Head of caudate nucleus (tissue), 42 donors: ENCODE measurements at places on chromosomes 6 and 20.

DNA sequence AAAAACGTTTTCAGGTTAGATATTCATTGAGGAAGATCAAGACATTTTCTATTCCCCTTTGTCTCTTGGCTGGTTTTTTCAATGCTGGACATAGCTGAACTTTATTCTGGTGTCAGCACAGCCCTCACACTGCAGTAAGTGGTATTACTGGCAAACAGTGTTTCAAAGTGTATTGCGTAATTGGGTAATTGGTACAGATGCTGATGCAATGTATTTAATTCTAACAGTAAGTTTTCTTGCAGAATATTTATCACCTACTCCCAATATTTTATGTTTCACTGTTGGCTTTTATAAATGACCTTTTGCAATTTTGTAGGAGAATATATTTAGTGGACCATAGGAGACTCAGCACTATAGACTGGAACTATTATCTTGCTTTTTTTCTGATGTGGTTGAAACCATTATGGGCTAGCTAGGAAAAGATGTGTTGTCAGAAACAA is 287.6 kb upstream of the SOX4 start:
- no peak for DNase-seq

DNA sequence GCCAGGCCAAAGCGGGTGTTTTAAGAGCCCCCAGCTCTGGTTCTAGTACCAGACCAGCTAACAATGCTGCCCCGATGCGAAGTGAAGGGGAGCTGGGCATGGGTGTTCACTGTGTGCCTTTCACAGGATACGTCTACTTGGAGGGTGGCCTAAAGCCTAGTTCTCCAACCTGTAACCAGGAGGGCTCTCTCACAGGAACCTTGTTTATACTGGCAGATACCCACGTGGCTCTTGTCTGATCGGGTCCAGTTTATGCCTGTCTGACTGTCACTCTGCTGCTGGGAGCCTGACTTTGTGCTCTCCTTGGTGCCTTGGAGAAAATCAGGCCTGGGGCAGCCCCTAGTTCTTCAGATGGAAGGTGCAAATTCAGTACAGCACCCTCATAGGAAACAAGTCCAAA is 60.2 kb upstream of the RNF144B start:
- no peak for DNase-seq

GRCh38 chr6:163814494-163815364 is 400.2 kb downstream of the QKI start:
- DNase-seq: no peak

- no peak for DNase-seq
Observed at GRCh38 chr6:79568996-79569395, 31.8 kb upstream of the LCA5 start.

- no peak for DNase-seq
Observed at GRCh38 chr20:63408684-63409046, 47.5 kb upstream of the CHRNA4 start.

GRCh38 chr6:118396969-118397368 is 151.1 kb upstream of the PLN start:
- DNase-seq: no peak

- DNase-seq: no peak
Observed at GRCh38 chr6:31464252-31465184, 33.4 kb upstream of the MICB start.

GRCh38 chr6:7770111-7770510 is 44.2 kb downstream of the BMP6 start:
- no peak for DNase-seq

- DNase-seq: no peak
Observed at GRCh38 chr20:49420292-49420691, 62.2 kb downstream of the KCNB1 start.

DNA sequence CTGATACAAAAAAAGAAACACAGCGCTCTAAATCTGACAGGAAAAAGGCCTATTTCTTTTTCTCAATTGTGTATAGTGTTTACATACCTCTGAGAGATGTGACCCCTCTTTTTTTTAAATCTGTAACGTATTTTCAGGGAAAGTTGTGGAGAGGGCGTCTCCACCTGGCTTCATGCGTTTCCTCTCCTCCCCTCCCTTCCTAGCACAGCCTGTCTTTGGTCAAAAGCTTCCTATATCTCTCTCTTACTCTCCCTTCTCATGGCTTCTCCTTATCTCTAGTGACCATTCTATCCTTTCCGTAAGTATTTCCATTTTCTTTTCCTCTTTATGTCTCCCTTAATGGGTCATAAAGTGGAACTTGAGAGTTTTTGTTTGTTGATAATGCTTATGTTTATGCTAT is 458.9 kb downstream of the HACE1 start:
- no peak for DNase-seq

DNA sequence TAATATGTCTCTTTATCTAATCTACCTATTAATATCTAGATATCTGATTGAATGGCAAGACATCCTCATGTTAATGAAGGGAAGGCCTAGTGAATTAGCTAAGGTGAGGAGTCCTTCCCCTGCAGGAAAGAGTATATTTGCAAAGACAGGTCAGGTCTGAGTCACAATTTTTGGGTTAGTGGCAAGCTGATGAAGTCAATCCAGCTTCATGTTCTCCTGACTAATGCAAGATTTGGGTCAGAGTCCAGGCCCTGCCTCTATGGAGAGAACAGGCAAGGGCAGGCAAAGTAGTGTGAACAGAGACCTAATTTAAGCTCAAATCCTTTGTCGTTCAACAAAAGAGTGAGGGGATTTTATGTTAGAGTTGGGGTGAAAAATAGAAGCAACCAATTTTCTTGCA is 496.7 kb downstream of the BMP2 start:
- DNase-seq: no peak

DNA sequence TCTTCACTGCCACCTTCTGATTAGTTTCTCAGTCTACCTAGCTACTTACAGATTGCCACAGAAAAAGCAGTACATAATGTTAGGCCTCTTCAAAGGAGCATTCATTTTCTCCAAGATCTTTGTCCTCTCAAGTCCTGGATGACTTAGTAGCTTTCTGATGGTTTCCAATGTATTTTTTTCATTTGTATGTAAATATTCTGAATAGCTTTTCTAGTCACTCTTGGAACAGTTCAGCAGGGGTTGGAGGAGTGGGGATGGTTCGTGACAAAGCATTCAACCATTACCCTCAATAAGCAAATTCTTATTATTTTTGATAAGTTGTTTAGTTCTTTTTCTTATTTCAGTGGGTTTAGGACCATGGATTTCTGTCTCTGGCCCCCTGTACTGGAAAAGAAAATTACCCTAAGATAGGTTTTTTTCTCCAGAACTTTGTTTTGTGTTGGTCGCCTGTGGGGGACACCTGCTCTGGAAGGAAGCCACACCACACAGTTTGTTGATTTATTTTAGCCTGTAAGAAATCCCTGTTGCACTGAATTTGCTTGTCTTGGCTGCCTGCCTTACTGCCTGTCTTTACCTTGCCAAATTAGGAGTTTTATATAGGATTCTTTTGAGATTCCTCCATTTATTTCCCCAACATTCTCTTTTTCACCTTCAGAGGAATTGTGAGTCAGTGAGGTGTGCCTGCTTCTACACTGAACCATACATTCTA is 247.9 kb downstream of the RFPL4B start:
- no peak for DNase-seq

DNA sequence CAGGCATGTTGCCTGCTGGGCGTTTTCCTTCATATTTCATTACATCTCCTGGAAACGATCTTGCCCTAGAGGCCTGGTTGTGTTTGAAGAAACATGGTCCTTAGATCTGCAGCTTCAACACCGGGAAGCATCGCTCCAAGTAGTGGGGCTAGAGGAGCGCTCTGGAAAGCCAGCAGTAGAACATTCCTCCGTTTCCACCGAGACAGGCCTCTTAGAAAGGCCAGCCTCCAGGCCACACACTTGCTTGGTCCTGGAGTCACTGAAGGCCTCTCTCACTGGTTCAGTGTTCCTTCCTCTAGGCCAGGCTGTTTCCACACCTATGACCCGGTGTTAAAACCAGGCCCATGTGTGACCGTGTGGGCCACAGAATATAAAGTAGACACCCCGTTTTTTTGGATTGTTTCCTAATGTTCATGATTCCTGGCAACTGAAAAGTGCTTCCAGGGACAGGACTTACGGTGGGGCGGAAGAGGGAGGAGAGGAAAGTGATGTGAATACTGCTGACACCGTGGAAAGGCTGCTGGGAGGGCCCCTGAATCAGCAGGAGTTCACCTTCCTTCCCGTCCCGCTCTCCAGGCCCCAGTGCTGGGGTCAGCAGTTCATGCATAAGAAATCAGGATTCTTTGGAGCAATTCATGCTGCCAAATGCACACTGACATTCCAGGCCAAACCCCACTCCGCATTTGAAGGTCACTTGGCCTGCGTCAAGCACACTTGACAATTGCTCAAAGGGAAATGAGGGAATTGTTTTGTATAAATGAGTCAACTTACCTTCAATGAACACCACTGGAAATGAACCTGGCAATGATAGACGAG is 83.8 kb downstream of the IYD start:
- no peak for DNase-seq

- no peak for DNase-seq
Observed at GRCh38 chr20:48025051-48025515, 239.8 kb upstream of the SULF2 start.

DNA sequence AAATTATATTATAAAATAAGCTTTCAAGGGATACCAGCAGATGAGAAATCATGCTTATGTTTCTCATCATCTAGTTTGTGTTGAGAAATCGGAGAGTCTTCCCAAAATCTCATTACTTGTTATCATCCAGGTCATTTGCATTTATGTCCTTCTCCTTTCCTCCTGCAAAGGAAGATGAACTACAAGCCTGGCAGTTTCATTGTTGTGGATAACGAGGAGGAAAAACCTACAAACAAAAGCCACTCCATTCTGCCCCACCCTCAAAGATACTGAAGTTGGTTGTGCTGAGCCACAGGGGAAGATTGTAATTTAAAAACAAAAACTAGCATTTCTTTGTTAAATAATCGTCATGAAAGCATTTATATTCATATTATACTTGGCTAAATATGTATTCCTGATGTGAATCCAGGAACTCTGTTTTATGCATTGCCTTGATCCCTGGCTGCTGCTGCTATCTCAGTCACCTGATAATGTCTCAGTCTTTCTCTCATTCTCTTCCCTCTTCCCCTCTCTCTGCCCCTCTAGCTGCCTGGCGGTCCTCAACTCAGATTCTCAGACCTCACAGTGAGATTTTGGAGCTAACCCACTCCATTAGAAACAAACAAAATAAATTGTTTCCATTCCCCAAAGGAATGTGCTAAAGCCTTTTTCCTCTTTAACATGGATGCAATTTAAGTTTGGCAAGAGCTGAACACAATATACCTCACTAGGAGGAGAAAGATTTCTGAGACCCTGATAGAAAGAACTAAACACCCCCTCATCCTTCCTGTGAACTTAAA is 185.3 kb downstream of the ADAT2 start:
- no peak for DNase-seq

DNA sequence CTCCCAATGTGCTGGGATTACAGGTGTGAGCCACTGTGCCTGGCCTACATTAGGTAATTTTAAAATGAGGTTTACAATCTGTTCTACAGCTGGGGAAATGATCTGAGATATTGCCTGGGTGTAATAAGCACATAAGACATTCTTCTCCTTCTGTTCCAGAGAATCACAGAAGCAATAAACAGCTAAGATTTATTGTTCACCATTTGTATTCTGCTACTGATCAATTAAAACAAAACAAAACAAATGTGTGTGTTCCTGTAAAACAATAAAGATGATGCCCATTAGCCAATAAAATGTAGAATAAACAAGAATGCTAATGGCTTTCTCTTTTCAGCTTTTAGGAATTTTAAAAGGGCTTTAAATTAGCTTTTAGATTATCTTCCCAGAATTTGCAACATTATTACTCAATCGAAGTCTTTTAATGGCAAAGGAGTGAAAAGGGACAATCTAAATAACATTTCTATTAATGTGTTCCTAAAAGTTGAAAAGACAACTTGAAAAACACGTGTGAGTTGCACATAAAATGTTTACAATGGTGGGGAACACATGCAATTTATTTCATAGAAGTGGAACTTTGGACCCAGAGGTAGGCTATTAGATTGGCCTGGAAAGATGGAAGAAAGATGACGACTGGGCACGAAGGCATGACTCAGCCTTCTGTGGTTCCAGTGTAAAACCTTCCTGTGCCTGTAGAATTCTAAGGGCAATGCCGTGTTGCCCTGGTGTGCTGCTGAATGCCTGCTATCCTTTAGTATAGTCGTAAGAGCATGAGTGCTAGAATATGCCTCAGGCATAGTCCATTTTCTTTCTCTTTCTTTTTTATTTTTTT is 29.0 kb upstream of the DEK start:
- DNase-seq: no peak

DNA sequence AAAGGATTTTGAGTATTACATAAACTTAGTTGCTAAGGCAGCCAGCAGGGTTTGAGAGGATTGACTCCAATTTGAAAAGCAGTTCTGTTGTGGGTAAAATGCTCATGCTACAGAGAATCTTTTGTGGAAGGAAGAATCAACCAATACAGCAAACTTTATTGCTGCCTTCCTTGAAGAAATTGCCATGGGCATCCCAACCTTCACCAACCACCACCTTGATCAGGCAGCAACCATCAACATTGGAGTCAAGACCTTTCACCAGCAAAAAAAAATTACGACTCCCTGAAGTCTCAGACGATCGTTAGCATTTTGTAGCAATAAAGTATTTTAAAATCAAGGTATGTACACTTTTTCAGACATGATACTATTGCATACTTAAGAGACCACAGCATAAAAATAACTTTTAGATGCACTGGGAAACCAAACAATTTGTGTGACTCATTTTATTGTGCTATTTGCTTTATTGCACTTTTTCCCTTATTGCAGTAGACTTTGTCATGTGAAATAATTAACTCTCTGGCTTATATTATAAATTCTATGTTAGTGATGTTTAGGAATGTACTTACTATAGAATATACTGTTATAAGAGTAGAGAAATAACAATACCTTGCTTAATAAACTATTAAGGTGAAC is 390.8 kb downstream of the CDKAL1 start:
- no peak for DNase-seq

GRCh38 chr20:1121429-1121828 is 3.0 kb downstream of the PSMF1 start:
- DNase-seq: no peak

GRCh38 chr6:96299525-96299924 is 222.1 kb upstream of the UFL1 start:
- DNase-seq: no peak

DNA sequence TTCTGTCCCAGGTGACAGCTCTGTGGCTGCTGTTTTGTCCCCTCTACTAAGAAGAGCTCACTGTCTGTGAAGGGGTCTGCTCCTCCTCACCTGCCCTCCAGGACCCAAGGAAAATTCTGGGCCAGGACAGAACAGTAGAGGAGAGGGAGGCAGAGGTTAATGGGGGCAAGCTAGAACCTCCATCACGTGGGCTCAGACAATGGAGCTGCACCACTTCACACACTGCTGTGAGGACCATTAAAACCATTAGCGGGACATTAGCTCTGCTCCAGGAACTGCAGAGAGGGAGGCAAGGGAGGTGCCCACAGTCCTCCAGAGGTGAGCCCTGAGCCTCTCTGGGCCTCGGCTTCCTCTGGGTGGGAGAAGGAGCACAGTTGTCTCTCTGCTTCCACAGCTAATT is 78.4 kb downstream of the NOL4L start:
- DNase-seq: no peak

DNA sequence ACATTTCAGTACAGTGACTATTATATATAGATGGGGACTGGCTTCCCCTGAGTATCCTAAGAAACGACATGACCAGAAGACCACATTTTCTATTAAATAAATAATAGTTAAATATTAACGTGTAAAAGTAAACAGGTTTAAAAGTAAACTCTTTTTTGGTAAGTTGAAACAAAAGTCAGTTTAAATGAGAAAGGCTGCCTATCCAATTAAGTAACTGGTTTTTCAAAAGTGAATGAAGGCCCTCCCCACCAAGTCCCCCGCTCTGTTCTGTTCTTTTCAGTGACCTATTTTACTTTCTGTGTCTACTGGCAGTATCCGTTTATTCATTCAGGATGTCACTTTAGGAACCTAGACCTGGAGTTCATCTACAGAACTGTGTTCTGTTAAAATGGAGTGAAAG is 32.0 kb downstream of the QKI start:
- no peak for DNase-seq
